ENCODE measurements at places on chromosomes 1 and 21.

DNA sequence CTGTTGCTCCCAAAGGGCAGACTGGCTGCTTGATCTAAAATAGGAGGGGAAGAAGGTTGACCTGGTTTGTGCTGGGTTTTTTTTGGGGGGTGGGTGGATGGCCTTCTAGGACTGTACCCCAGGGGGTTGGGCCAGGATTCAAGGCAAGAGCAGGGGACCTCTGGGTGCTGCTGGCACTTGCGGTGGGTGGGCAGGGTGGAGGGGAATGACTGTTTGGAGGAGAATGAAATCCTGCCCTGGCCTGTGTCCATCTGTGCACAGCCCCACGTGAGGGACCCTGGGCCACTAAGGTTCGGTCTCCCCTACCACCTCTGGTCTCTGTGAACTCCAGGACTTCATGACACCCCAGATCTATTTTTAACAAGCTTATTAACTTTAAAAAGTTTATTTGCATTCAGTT lies 414.2 kb downstream of the PTPRU start:
- DNase-seq = no peak

GRCh38 chr1:81391125-81391828 lies 409.5 kb upstream of the ADGRL2 start:
- DNase-seq = no peak

DNA sequence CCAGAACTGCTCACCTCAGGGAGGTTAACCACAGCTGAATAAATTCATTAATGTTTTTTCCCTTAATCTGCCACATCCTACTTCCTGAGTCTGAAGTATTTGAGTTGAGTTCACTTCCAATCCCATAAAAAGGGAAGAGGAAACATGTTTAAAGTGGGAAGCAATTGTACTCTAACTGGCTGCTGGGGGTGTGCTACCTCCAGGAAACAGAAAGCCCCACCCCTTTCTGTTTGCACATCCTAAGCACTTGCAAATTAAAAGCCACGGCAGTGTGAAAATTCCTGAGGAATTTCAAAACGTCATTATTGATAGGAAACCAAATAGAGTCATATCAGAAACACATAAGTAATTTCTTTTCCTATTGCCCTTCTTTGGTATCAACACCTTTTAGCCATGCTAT lies 307.0 kb upstream of the NR5A2 start:
- no peak for DNase-seq

- no peak for DNase-seq
These were observed 36.2 kb upstream of the DOCK7 start for GRCh38 chr1:62724430-62724829.

GRCh38 chr1:30929135-30929889 lies 20.8 kb upstream of the SDC3 start:
- peak; percentile 67 for DNase-seq

GRCh38 chr1:171966426-171967220 lies 125.3 kb downstream of the DNM3 start:
- no peak for DNase-seq

GRCh38 chr1:208145167-208145566 lies 99.0 kb downstream of the PLXNA2 start:
- DNase-seq = no peak

GRCh38 chr21:41364308-41364707 lies 2.5 kb downstream of the MX2 start:
- DNase-seq = peak; percentile 28

GRCh38 chr1:154182344-154183045 lies 9.4 kb downstream of the TPM3 start:
- peak; percentile 91 for DNase-seq

- DNase-seq = no peak
These were observed 154.2 kb downstream of the BARHL2 start for GRCh38 chr1:90562892-90563291.

DNA sequence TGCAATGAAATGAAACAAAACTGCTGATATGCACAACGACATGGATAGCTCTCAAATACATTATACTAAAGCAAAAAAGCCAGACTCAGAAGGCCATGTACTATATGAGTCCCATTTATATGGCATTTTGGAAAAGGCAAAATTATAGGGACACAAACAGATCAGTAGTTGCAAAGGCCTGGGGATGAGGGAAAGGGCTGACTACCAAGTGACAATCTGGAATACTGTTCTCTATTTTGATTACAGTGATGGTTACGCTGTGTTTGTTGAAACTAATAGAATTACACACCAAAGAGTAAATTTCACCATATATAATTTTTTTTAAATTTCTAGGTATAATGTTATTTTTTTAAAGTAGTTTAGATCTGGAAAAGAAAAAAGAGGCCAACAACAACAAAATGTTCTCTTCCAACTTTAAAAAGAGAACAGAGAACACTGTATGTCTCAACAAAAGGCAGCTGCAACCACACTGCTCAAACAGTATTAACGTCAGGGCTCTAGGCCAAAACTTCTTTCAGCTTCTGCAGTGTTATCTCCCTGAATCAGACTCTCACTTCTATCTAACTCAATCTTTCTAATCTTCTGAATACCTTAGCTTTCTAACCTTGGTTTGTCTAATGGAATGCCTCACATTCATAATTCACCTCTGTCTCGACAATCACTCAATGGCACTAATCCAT lies 75.8 kb downstream of the FOXJ3 start:
- DNase-seq = no peak

Measured in stimulated activated CD4-positive, alpha-beta T cell treated with anti-CD3 and anti-CD28 coated beads, Interleukin-15, amount 100 ng/mL, for 24 hours (primary cell).